ENCODE measurements at places on chromosomes 1 and 21.

GRCh38 chr1:205344066-205344928 is 12.4 kb downstream of the KLHDC8A start:
- no peak overlapping the region for H3K27ac ChIP-seq
- H3K27me3 ChIP-seq, result no peaks in the 10 kb centered on the region
- peaks cover 5% of the 10 kb centered on the region for H3K4me1 ChIP-seq
- H3K36me3 ChIP-seq, result no peaks in the 10 kb centered on the region
- H3K4me3 ChIP-seq, result peak overlapping the region; percentile 26
- peak; percentile 67 for DNase-seq

DNA sequence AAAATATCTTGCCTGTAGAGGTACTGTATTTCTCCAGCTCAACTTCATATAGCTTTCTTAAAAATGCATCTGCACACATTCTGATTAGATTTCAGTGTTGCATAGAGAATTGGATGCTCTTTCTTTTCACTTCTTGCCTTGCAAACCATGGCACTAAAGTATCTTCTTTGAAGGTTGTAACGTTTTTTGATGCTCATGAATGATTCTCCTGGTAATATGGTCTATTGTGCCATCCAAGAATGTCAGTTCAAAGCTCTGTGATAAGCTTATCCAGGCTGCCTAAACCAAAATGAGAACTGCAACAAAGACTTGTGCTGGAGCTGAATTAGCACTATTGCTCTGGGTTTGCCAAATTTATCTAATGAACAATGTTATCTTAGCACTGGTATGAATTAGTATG is 1.9 kb downstream of the SGIP1 start:
- H3K4me3 ChIP-seq, result no peak overlapping the region
- no peak for DNase-seq
- peaks cover 2% of the 10 kb centered on the region for H3K4me1 ChIP-seq
- H3K27ac ChIP-seq, result no peak overlapping the region
- H3K36me3 ChIP-seq, result no peaks in the 10 kb centered on the region

DNA sequence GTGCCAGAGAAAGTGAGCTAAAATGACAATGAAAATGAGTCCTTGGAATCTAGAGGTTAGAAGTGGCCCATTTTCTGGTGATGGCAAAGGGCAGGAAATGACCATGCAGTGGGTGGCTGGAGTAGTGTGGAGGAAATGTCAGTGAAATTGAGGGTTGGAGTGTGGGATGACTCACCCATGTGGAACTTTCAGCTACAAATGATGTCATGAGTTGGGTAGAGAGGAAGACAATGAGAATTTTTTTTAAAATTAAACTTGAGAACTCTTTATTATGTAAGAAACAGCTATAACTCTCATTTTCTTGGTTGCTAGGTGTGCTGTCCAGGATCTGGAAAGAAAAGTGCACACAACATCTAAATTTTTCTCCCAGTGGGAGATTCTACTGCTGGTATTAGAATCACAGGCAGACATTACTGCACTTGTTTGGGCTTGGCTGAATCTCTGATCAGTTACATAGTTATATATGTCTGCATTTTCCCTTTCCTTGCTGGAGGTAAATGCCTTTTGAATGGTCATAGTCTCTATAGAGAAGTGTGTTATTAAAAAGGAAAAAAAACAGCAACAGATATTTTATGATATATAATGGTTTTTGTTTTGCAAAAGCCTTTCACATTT is 56.8 kb upstream of the GNG12 start:
- H3K27ac ChIP-seq, result no peak overlapping the region
- H3K4me1 ChIP-seq, result peaks cover 5% of the 10 kb centered on the region
- no peak overlapping the region for H3K4me3 ChIP-seq
- DNase-seq, result peak; percentile 82

GRCh38 chr1:157197906-157198435 is 59.8 kb upstream of the ETV3 start:
- peaks cover 6% of the 10 kb centered on the region for H3K4me1 ChIP-seq
- H3K27me3 ChIP-seq, result no peaks in the 10 kb centered on the region
- no peak overlapping the region for H3K4me3 ChIP-seq
- no peak for DNase-seq
- no peak overlapping the region for H3K27ac ChIP-seq
- H3K36me3 ChIP-seq, result no peaks in the 10 kb centered on the region

DNA sequence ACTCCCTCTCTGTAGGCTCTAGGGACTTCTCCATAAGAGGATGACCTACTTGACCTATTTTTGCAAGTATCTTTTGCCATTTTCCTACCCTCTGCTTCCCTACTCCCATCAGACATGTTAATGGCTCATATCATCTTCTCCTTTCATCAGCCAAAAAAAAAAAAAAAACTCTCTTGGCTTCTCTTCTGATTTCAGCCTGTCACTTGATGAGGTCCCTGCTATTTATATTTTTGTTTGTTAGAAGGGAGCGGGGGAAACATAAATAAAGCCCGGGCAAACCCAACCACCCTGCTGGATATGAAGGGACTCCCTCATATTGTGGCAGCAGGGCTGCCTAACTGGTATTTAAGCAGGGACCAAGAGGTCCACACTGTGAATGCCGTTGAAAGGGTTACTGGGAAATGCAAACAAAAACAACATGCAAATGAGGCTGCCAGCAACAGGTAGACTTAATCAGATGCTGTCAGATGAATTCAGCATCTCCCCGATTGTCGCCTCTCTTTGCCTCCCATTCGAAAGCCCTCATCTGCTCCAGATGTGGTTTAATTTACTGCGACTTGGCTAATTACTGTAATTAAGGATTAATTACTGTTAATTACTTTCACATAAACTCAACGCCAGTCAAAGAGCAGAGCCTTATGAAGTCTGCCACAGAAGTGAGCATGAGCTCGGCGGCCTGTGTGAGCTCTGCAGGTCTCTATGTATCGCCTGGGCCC is 172.3 kb downstream of the PBX1 start:
- no peaks in the 10 kb centered on the region for H3K36me3 ChIP-seq
- no peak overlapping the region for H3K27ac ChIP-seq
- peaks cover 2% of the 10 kb centered on the region for H3K4me1 ChIP-seq
- DNase-seq, result peak; percentile 42
- no peak overlapping the region for H3K4me3 ChIP-seq
- no peaks in the 10 kb centered on the region for H3K27me3 ChIP-seq

GRCh38 chr1:115237507-115237906 is 100.5 kb downstream of the NGF start:
- H3K4me3 ChIP-seq, result no peak overlapping the region
- H3K27me3 ChIP-seq, result no peaks in the 10 kb centered on the region
- H3K4me1 ChIP-seq, result no peaks in the 10 kb centered on the region
- no peak for DNase-seq
- H3K36me3 ChIP-seq, result no peaks in the 10 kb centered on the region

GRCh38 chr1:196361112-196361714 is 247.0 kb downstream of the KCNT2 start:
- H3K4me1 ChIP-seq, result no peaks in the 10 kb centered on the region
- no peak overlapping the region for H3K27ac ChIP-seq
- no peak for DNase-seq
- no peak overlapping the region for H3K4me3 ChIP-seq

GRCh38 chr1:2216767-2217058 is 11.4 kb upstream of the SKI start:
- no peak for DNase-seq
- no peak overlapping the region for H3K27ac ChIP-seq
- no peak overlapping the region for H3K4me3 ChIP-seq
- H3K36me3 ChIP-seq, result no peaks in the 10 kb centered on the region

- no peak for DNase-seq
- H3K4me1 ChIP-seq, result no peaks in the 10 kb centered on the region
- no peak overlapping the region for H3K27ac ChIP-seq
Measured at GRCh38 chr21:39663066-39663465, 50.3 kb downstream of the B3GALT5 start.

GRCh38 chr1:18572022-18572880 is 58.4 kb upstream of the PAX7 start:
- H3K27ac ChIP-seq, result no peak overlapping the region
- no peaks in the 10 kb centered on the region for H3K36me3 ChIP-seq
- DNase-seq, result peak; percentile 27
- H3K4me1 ChIP-seq, result no peaks in the 10 kb centered on the region

GRCh38 chr1:14263225-14263624 is 335.3 kb upstream of the KAZN start:
- H3K36me3 ChIP-seq, result no peaks in the 10 kb centered on the region
- H3K4me1 ChIP-seq, result no peaks in the 10 kb centered on the region
- no peak overlapping the region for H3K4me3 ChIP-seq

DNA sequence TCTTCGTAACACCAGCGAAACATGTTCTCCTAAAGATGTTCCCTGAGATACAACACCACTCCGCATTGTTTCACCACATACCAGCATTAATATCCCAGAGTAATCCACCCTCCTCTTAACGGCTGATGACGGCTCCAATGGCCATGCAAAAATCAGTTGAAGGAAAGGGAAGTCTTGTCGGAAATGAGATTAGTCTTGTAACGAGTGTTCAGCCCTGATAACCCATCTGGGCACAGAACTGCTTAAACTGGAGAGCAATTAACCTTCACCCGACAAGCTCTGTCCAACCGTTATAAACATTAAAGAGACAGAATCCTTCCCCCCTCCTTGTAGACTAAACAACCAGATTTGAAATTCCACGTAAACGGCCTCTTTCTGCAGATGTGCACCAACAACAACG is 21.9 kb downstream of the ERG start:
- H3K27me3 ChIP-seq, result no peaks in the 10 kb centered on the region
- no peak for DNase-seq
- peaks cover 9% of the 10 kb centered on the region for H3K4me1 ChIP-seq
- H3K4me3 ChIP-seq, result no peak overlapping the region

DNA sequence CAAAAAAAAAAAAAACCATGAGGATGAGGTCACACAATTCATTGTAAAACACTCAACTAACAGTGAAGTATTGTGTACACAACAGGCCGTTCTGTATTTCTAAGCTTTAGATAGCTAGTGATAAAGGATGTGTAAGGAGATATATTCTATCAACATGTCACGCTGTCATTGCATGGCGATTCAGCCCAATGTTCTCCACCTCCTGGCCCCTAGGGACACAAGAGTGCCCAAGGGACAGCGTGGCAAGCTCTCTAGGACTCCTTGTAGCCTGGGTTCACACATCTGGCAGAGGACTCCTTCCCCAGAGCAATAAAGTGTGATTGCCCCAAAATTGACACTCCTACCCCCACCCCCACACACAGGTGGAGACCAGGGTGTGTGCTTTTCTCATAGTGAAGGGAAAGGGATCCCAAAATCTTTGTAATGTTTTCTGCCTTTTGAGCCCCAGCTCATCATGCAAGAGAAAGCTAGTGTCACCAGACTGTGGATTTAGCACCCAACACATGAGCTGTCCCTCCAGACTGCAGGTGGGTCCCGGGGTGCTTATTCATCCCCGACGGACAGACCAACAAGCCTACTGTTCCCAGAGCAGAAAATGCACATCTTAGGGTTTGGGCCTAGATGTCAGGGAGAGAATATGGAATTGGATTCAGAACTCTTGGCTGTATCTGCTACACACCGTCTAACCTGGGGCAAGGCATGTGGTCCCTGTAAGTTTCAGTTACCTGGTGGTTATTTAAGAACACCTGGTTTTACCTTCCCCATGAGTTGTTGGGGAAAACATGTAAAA is 11.5 kb downstream of the TMPRSS3 start:
- H3K36me3 ChIP-seq, result no peaks in the 10 kb centered on the region
- H3K4me1 ChIP-seq, result no peaks in the 10 kb centered on the region
- no peak for DNase-seq
- no peaks in the 10 kb centered on the region for H3K27me3 ChIP-seq
- H3K4me3 ChIP-seq, result no peak overlapping the region
- H3K27ac ChIP-seq, result no peak overlapping the region

GRCh38 chr1:201408176-201408833 is 9.2 kb upstream of the LAD1 start:
- no peaks in the 10 kb centered on the region for H3K4me1 ChIP-seq
- peak; percentile 83 for DNase-seq
- H3K27ac ChIP-seq, result no peak overlapping the region
- H3K36me3 ChIP-seq, result no peaks in the 10 kb centered on the region

GRCh38 chr1:241482761-241483250 is 36.7 kb downstream of the FH start:
- no peaks in the 10 kb centered on the region for H3K4me1 ChIP-seq
- no peak overlapping the region for H3K27ac ChIP-seq
- H3K27me3 ChIP-seq, result no peaks in the 10 kb centered on the region
- DNase-seq, result no peak
- no peak overlapping the region for H3K4me3 ChIP-seq
- no peaks in the 10 kb centered on the region for H3K36me3 ChIP-seq

- no peaks in the 10 kb centered on the region for H3K36me3 ChIP-seq
- no peak for DNase-seq
- no peak overlapping the region for H3K27ac ChIP-seq
Measured at GRCh38 chr1:9271283-9271682, 21.4 kb upstream of the SPSB1 start.

DNA sequence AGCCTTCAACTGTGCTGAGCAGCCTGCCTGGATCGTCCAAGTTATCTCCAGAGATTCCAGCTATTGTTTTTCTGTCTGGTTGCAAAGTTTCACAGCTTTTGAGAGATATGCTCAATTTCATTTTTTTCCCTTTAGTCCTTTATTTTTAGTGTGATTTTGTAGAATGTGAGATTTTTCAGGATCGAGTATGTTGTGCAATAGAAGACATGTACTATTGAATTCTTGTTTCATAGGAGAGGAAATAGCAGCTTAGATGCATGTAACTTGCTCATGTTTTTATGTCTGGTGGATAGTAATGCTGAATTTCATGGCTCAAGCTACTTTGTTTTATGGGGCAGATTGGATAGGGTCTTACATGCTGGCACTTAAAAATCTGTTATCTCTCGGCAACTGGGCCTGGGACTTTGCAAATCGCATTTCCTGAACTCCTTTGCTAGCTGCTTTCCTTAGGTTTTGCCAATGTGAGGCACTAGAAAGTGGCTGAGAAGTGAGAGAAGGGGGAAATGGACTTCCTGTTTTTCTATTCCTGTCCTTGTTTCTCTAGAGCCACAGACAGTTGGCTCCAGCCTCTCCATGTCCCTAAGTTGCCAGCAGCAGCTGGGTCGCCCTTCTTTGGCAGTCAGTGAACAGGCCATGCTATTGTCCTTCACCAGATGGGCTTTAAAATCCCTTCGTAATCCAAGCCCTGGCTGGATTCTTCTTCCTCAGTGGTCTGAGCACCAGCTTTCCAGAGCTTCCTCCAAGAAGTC is 101.4 kb upstream of the PDE4B start:
- no peak overlapping the region for H3K27ac ChIP-seq
- no peaks in the 10 kb centered on the region for H3K27me3 ChIP-seq
- no peak for DNase-seq
- no peaks in the 10 kb centered on the region for H3K36me3 ChIP-seq

GRCh38 chr1:81752840-81753239 is 47.9 kb upstream of the ADGRL2 start:
- DNase-seq, result no peak
- H3K4me1 ChIP-seq, result peaks cover 2% of the 10 kb centered on the region
- no peaks in the 10 kb centered on the region for H3K36me3 ChIP-seq
- no peak overlapping the region for H3K4me3 ChIP-seq
- H3K27ac ChIP-seq, result no peak overlapping the region

Data from mesendoderm (in vitro differentiated cells).